T-helper 2 cell treated with Interferon-gamma antibody and Interleukin-4, amounts not matched to agents 5 μg/mL and 100 μg/mL, for 36 hours (primary cell): ENCODE measurements at places on chromosomes 4 and X.
A peak's percentile ranks its signal among the peaks of the same experiment; 100 is the strongest.

- peak; percentile 36 for DNase-seq
Observed at GRCh38 chrX:71103110-71103983, 3.2 kb downstream of the CXorf65 start.

GRCh38 chr4:64784125-64784524, 374.9 kb upstream of the TECRL start:
- DNase-seq = no peak

- DNase-seq = no peak
Observed at GRCh38 chr4:45280121-45280520, 553.8 kb upstream of the GNPDA2 start.

- no peak for DNase-seq
Observed at GRCh38 chr4:147485167-147485566, 4.3 kb downstream of the EDNRA start.

DNA sequence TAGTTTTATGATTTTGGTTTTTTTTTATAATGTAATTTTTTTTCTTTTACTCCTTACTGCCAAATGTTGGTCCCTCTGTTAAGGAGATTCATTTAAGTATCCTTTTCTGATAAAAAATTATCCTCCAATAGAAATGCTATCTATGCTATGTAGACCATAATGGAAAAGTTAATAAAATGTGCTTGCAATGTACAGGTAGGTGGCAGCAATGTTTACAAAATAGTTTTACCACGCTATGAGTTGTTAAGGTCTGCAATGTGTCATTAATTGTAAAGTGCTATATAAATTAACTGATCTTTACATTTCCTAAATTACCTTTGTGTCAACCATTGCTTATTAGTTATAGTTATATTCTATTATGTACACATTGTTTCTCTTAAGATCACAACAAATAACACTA, 3.8 kb upstream of the CENPC start:
- no peak for DNase-seq

DNA sequence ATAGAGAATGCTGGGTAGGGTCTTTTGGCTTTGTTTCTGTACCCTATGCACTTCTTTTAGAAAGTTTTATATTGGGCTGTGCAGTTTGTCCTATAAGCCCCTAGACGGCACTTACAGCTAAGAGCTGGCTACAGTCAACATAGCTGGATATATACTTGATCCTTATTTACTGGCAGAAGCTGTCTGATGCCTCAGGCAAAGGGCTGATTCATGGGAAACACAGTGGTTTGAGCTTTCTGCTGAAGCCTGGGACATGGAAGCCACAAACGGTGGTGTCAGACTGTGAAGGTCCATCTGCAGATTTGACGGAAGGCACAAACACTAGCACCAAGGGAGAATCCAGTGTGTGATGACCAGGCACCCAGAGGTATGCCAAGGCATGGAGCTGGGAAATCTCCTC, 608.4 kb downstream of the ANKRD50 start:
- DNase-seq = no peak

DNA sequence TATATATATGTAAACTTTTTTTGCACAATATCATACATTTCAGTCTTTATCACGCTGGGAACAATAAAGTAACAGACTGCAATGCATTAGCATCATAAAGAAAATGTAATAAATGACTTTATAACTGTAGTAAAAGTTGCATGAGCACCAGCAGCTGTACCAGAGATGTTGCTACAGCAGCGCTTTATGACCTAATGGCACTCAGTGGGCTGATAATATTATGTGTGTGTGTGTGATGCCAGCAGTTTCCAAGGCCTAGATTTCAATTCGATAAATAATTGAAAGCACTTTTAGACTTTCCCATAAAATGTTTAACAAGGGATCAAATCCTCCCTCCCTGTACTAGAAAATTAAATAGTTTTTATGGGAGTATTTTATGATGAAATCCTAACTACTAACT, 367.6 kb upstream of the AGA start:
- no peak for DNase-seq

DNA sequence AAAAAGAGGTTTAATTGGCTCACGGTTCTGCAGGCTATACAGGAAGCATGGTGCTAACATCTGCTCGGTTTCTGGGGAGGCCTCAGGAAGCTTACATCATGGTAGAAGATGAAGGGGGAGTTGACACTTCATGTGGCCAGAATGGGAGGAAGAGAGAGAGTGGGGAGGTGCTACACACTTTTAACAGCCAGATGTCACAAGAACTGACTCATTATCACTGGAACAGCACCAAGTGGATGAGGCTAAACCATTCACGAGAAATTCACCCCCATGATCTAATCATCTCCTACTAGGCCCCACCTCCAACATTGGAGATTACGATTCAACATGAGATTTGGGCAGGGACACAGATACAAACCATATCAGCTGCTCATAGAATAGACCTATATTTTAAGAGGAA, 255.8 kb downstream of the OPHN1 start:
- DNase-seq = no peak

DNA sequence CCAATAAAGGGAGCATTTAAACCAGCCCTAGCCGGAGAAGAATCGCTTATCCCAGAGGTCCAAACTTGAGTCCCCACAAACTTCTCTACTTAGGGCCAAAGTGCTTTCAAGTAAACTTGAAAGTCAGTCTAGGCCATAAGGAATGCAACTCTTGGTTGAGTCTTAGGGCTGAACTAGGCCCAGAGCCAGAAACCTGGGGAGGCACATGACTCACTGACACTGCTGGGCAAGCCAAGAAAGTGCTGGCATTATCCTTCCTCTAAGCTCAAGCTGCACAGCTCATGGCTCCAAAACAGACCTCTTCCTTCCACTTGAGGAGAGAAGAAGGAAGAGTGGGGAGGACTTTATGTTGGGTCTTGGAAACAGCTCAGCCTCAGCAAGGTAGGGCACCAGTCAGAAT, 1257.3 kb upstream of the DIAPH2 start:
- no peak for DNase-seq

GRCh38 chr4:169682372-169683047, 62.1 kb downstream of the CLCN3 start:
- DNase-seq = no peak

GRCh38 chr4:22500831-22501714, 14.8 kb downstream of the ADGRA3 start:
- DNase-seq = peak; percentile 68

DNA sequence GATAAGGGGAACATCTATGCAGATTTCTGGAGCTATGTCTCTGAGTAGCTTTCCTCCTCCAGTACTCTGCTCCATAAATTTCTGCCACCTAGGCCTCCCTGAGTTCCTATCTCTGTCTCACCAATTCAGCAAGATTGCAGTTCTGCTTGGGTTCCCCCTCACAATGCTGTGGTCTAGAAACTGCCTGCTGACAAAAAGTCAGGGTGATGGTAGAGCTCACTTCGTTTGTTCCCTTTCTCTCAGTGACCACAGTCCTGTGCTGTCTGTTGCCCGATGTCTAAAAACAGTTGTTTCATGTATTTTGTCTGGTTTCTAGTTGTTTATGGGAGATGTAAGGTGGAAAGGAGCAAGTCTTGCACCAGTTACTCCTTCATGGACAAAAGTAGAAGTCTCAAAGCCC, 41.1 kb downstream of the AMMECR1 start:
- no peak for DNase-seq

DNA sequence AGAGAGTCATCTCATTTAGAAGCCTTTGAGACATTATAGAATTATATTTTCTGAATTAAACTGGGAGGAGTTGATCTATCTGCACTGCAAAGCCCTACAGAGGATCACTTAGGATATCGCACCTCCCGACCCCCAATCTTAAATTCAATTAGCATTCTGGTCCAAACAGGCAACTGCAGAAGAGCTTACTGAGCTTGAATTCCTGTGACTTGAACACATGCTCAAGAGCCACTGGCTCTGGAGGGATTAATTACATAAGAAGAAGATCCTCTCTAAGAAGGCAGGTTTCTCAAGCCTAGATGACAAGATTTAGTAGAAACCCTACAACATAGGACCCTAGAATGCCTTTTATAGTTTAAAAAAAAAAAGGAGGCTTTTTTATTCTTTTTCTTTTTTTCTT, 548.9 kb downstream of the ARAP2 start:
- DNase-seq = no peak

DNA sequence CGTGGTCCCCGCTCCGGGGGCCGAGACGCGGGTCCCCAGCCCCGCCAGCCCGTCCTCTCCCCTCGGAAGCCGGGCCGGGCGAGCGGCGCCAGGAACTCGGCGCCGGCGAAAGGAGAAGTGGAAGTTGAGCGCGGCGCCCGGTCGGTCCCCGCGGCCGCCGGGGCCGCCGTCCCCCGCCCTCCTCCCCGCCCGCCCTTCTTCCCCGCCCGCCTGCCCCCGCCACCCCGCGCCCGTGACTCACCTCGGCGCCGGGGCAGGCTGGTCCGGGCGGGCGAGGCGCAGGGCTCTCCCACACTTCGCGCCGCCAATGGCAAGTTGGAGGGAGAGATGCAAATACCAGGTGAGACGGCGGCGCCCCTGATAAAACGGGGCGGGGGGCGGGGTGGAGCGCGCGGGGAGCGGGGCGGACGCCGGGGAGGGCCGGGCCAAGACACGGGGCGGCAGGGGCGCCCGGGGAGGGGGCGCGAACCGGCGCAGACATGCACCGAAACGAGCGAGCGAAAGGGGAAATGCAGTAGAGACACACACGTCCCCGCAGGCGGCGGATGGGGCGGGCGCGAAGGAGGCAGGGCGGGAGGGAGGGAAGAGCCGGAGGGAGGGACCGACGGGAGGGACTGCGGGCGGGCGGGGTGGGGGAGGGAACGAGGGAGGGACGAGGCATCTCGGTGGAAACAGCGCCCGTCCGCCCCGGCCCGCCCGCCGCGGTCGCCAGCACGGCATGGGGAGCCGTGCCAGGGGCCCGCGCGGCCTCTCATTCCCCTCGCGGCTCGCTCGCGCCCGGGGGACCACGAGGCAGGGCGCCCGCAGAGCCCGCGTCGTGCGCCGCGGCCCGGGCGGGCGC, at the start of gene ELF4:
Gene ELF4, minus strand, starts transcription at position 119 of the 841 bp plus-strand sequence. CDS start 29,167 bp downstream, outside the sequence.
- peak; percentile 51 for DNase-seq

DNA sequence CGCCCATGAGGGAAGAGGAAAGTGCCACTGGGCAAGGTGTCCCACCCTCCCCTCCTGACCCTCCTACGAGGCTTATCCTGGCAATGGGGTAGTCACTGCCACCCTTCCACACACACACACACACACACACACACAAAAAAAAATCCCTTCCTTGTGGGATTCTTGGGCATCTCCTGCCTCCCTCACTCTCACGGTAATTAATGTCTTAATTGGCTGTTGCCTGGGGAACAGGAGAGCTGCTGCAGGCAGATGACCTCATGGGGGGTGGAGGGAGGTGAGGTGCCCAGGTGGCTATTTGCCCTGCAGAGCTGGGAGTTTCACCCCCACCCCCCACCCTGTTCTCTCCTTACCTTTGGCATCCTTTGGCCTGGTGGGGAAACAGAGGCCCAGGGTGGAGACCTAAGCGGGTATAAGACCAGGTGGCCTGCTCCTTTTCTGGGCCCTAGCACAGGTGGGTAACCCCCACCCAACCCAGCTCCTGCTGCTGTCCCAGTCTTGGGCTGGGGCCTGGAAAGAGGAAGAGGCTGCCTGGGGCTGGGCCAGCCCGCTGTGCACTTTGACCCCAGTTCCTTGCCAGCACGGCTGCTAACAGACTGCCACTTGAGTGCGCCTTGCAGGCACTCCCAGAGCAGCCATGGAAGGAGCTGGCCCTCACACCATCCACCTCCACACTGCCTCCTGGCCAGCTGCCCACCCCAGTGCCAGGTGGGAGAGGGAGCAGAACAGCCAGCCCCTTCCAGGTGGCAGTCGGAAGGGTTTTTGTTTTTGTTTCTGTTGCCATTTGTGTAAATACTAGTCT, 12.6 kb downstream of the EFNB1 start:
- no peak for DNase-seq

GRCh38 chrX:1394731-1395501, 3.0 kb upstream of the SLC25A6 start:
- no peak for DNase-seq

GRCh38 chrX:133090236-133090809, 6.6 kb downstream of the USP26 start:
- no peak for DNase-seq

GRCh38 chr4:56655627-56656345, 25.3 kb downstream of the HOPX start:
- no peak for DNase-seq

DNA sequence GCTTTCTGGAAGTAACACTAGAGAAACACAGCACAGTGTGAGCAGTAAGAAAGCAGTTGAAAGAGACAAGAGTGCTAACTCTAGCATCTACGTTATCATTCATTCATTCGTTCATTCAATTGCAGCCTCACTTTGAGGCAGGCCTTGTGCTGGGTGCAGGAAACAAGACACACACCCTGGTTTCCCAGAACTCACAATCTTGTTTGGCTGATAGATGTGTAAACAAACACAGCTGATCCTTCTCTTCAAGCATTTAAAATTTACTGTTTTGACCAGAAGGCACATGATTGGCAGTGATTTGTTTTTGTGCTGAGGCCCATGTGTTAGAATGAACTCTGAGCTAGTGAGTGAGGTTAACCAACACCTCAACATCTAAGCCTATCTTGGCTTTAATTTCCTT, 20.4 kb upstream of the TBC1D9 start:
- no peak for DNase-seq

- DNase-seq = no peak
Observed at GRCh38 chr4:186724864-186725468, 1.3 kb upstream of the FAT1 start.

GRCh38 chr4:83231620-83232076, 53.0 kb downstream of the COQ2 start:
- peak; percentile 74 for DNase-seq

GRCh38 chr4:188779581-188779980, 640.3 kb downstream of the TRIML1 start:
- DNase-seq = no peak

GRCh38 chr4:109441862-109442458, 8.3 kb downstream of the SEC24B start:
- DNase-seq = no peak

- no peak for DNase-seq
Observed at GRCh38 chr4:39555472-39555871, 28.2 kb upstream of the UGDH start.

GRCh38 chrX:47992095-47992380, 11.8 kb downstream of the ZNF182 start:
- no peak for DNase-seq

GRCh38 chr4:22237846-22238494, 277.9 kb downstream of the ADGRA3 start:
- no peak for DNase-seq

- DNase-seq = no peak
Observed at GRCh38 chrX:54452920-54453319, 12.7 kb downstream of the TSR2 start.

DNA sequence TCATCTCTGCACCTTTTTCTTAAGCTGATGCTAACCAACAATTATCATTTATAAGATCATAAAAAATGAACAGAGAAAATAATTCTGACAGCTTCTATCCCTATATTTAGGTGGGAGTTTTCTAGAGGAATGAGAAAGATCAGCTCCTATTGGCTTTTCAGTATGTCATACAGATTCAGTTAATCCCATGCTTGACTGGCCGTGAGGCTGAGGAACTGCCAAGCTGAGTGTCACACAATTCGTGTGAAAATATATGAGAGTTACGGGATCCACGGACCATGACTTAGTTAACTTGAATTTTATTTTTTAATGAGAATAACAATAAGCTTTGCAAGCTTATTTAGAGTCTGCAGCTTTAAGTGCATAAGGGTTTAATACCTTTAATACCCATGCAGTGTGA, 37.5 kb downstream of the PHEX start:
- DNase-seq = no peak
